Dermis microvascular lymphatic vessel endothelial cell (primary cell): ENCODE measurements at places on chromosomes 3 and 15. TPM values are rescaled to one million over a fixed set of nuclear protein-coding genes. Genes with fewer than 3 reads are reported as not detected.

FAM81A gene
- under 0.01 and 0.13 TPM in 2 replicates for total RNA-seq

GPR62 gene
- total RNA-seq, result under 0.01 TPM in 1 of 2 replicates, not detected in the other

STRA6 gene
- total RNA-seq, result under 0.01 TPM in 1 of 2 replicates, not detected in the other

CTXND1 gene
- not detected in 2 replicates for total RNA-seq

DNAJC13 gene
- 40.5 and 48.5 TPM in 2 replicates for total RNA-seq

- DNase-seq, result no peak
These were observed 75.9 kb downstream of the BOC start for GRCh38 chr3:113287111-113287802.

GRCh38 chr3:177547711-177548350 is 350.5 kb upstream of the TBL1XR1 start:
- DNase-seq, result no peak

- peak; percentile 23 for DNase-seq
These were observed 596 bp downstream of the PRKAR2A start for GRCh38 chr3:48847053-48847503.

GRCh38 chr3:194300936-194301335 is 50.2 kb downstream of the CPN2 start:
- no peak for DNase-seq

- DNase-seq, result no peak
These were observed 35.4 kb upstream of the ESYT3 start for GRCh38 chr3:138398791-138399575.

GRCh38 chr15:51499379-51499976 is 123.1 kb downstream of the DMXL2 start:
- DNase-seq, result peak; percentile 48

DNA sequence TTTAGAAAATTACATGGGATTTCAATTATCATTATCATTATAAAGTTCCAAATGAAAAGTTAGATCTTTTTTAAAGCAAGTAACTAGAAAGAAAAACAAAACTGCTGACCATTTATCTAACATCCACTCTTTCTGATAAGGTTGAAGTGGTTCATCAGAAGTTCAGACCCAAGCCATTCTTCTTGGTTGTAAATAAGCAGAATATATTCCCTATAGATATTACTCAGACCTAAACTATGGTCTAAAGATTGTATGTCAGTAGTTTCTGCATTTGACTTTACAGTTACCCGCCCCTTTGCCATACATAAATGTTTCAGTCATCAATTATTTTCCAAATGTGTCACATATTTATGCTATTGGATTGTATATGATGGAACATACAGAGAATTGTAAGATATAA is 136.7 kb downstream of the PLOD2 start:
- peak; percentile 49 for DNase-seq

- no peak for DNase-seq
These were observed 29.0 kb upstream of the IFT57 start for GRCh38 chr3:108251265-108251664.

GRCh38 chr3:111072031-111072921 is 660 bp downstream of the NECTIN3 start:
- no peak for DNase-seq

DNA sequence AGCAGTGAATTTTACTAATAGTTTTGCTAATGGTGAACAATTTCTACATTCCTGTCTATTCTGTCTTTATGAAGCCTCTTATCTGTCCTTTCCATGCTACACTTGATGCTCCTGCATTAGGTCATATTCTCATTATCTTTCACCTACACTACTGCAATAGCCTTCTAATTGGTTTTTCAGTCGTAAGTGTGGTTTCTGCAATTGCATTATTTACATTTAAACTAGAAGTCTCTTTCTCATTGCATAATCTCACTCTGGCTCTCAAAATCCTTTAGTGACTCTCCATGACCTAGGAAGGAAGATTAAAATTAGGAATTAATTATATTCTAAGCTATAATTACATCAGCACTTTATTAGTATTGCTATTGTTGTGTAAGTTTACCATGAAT is 686.5 kb downstream of the IGSF11 start:
- no peak for DNase-seq

DNA sequence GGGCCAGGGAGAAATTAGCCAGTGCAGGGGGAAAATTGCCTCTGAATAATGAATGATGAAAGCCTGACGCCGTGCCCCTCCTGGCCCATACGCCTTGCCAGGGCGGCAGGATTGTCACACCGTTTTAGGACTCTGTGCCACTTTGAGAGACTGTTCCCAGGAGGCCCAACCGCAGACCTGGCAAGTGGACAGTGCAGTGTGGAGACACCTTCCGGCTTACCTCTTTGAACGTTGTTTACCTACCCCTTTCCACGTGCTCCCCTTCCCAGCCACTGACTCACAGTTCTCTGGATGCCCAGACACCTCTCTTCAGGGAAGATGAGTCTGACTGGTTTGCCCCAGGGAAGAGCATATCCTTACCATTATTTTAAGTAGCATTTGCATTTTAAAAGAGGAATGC is 84.0 kb upstream of the PXYLP1 start:
- DNase-seq, result no peak

DNA sequence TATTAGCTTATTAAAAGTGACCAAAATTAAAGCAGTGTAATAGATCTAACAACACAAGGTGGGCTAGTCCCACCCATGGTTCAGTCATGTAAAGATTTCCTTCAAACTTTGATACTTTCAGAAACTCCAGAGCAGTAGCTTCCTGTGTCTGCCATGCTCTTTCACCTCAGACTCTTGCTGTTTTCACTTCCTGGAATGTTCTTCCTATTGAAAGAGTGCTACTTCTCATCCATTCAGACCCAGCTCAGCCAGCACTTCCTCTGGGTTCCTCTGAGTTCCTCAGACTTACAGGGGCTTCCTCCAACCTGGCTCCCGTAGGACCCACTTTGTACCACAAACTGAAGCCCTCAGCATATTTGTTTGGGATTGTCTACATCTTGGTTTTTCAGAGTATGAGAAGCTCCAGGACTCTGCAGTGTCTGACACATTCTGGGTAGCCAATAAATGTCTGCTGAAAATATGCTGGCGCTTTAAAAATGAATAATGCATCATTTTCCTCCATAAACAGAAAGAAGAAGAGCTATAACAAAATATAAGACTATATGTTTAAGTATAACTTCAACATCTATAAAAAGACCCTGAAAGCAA is 18.0 kb downstream of the NCEH1 start:
- no peak for DNase-seq

DNA sequence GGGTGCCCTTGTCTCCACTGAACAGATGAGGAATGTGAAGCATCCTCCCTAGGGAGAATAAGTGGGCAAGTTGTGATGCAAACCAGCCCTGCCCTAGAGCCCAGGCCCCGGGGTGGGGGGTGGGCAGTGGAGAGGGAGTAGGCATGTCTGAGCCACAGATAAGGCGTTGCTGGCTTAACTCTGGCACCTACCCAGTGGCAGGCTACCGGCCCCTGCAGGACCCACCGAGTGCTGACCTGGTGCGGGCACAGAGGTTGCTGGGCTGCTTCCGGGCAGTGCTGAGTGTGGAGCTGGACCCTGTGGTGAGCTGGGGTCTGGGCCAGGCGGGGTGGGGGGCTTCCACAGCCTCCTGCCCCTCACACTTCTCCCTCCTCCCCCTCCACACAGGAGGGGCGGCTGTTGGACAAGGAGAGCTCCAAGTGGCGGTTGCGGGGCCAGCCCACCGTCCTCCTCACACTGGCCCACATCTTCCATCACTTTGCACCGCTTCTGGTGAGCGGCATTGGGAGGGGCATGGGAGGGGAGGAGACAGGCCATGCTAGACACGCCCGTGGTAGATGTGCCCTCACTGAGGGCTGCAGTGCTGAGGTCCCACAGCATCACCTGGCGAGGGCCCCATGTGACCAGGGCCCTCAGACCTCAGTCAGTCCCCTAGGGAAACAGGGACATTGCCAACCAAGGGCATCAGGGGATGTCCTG is 10.1 kb downstream of the RNF123 start:
- no peak for DNase-seq
